Thoracic aorta (tissue), 2 donors: ENCODE measurements at places on chromosomes 12 and 14.

DNA sequence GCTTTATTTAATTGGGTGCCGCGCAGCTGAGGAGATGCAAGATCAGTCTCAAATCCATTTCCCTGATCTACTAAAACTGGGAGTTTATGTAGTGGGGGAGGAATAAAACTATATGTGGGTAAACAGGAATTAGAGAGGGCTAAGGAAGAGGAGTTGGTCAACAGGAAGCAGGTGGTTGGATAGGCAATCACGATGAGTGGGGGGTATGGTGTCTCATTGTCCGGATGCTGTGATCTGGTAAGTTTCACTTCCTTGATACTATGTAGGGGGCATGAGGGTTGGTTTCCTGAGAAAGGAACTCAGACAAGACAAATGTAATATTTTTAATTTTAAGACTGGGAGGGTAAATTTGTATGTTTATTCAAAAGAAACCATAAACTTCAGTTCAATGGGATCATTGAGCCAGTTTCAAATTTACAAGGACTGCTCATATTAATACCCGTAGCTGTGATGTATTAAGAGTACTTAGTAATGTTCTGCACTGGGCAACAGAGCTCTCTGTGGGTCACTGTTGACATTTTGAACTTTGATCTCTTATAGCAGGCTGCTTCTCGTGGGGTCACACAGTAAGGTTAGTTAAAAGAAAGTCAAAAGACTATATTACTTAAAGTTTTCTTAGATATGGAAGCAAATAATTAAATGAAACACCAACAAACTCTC, 786.2 kb upstream of the FBXO33 start:
- DNase-seq = no peak

DNA sequence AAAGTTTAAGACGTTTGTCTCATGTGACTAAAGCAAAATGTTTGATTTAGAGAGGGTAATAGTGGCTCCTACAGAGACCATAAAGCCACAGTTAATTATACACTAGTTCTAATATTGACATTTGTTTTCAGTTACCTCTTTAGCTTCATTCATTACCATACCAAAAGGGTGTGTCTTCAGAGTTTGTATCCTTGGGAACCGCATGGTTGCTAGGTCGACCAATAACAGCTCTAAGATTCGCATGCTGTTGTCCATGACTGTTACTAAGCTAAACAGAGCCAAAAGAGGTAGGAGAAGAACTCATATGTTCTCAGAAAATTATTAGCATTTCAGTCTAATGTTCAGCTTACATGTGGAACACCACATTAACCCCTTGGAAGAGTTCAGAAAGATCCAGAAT, 36.2 kb upstream of the ETNK1 start:
- no peak for DNase-seq

GRCh38 chr12:28378736-28379135, 188.5 kb downstream of the CCDC91 start:
- no peak for DNase-seq

DNA sequence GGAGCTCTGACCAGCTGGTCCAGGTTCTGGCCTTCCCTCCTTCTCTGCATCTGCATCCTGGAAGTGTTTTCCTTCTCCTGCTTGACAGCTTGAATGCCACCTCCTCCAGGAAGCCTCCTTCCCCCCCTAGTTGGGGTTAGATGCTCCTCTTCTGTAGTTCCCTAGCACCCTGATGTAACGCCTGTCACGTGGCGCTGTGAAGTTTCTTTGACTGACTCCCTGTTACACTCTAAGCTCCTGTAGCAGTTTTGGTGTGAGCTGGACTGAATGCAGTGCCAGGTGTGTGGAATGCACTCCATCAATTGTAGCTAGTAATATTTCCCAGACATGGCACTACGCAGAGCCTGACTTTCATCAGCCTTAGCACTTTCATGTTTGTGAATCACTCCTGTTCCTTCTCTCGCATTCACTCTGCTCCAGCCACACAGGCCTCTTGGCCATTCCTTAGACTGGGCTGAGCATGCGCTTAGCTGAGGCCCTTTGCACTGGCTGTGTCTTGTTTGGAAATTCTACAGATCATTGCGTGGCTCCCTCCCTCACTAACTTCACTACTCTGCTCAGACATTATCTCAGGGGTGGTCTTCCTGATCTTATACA, 2.1 kb upstream of the FAIM2 start:
- DNase-seq = no peak

DNA sequence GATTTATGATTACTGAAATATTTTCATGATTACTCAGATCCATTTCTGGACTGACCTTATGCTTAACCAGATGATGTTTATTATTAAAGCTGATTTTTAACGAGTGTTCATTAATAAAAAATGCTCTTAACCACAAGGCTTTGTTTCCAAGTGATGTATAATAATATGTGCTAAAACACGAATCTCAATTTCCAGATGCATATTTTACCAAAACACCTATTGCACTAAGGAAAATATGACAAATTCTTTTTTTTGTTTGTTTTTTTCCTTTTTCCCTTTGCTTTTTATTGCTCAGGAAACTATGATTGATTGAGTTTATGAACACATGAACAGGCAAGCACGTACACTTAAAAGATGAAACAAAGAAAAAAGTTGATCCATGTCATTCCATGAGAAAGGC, 16.9 kb upstream of the DUSP6 start:
- DNase-seq = no peak

GRCh38 chr12:93484315-93484981, 17.1 kb downstream of the MRPL42 start:
- no peak for DNase-seq

- DNase-seq = no peak
These were observed 15.5 kb downstream of the E2F7 start for GRCh38 chr12:77049767-77050353.

- DNase-seq = no peak
These were observed 264.3 kb downstream of the AKAP6 start for GRCh38 chr14:32593290-32593942.
